ENCODE measurements at places on chromosomes 16 and 17.

DNA sequence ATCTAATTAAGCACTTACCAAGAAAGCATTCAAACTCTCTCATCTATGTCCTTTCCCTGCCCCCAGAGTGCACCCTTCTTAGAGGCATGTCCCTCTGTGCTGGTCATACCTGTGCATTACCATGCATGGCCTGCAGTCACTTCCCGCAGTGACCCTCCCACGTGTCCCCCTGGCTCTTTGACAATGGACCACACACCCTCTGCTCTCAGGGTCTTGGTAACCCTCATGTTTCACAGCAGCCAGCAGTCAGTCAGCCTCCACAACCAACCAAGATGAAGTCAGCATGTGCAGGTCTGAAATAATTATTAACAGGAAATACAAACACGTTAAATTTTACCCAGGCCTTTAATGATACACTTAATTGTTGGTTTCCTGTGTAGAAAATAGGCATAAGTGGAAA lies 10.1 kb downstream of the KRT33A start:
- peak; percentile 85 for DNase-seq

- DNase-seq: no peak
Measured at GRCh38 chr16:11674001-11674817, 6.0 kb downstream of the SNN start.

DNA sequence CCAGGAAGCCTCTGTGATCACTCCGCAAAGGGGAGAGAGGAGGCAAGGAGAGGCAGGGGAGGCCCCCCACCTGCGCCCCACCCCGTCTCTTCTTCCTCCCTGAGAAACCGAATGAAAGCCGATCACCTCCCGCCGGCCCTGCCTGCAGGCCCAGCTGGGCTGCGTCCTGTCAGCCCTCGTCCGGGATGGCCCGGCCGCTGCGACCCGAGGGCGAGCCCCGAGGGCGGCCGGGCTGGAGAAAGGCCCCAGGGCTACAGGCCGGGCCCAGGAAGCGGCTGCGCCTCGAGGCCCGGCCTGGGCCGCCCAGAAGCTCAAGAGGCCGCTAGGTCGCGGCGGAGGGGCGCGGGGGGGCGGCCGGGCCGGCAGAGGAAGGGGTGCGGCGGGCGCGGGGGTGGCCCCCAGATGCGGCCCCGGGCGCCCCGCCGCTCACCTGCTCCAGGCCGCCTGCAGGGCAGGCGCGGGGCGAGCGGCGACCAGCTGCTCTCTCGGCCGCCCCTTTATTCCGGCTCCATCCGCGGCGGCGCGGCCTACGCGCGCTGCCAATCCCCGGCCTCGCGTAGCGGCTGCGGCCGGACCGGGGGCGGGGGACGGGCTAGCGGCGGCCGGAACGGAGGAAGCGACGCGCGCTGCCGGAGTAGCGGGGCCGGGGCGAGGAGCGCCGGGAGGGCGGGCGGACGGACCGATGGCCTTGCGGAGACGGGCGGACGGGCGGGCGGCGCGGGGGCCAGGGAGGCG lies at the start of gene ZNF319:
ZNF319 (minus strand) TSS at position 702 of the 735 bp plus-strand sequence. CDS start 2,407 bp downstream, outside the sequence.
- peak; percentile 14 for DNase-seq

- no peak for DNase-seq
Measured at GRCh38 chr17:2108170-2108569, 53.3 kb downstream of the HIC1 start.

GRCh38 chr17:28938552-28938951 lies 12.8 kb downstream of the PHF12 start:
- DNase-seq: no peak

GRCh38 chr16:85332175-85332574 lies 219.9 kb upstream of the CIBAR2 start:
- DNase-seq: no peak

- no peak for DNase-seq
Measured at GRCh38 chr16:2085669-2086068, 37.9 kb downstream of the TSC2 start.

- DNase-seq: no peak
Measured at GRCh38 chr17:73514146-73514863, 129.9 kb downstream of the SDK2 start.

DNA sequence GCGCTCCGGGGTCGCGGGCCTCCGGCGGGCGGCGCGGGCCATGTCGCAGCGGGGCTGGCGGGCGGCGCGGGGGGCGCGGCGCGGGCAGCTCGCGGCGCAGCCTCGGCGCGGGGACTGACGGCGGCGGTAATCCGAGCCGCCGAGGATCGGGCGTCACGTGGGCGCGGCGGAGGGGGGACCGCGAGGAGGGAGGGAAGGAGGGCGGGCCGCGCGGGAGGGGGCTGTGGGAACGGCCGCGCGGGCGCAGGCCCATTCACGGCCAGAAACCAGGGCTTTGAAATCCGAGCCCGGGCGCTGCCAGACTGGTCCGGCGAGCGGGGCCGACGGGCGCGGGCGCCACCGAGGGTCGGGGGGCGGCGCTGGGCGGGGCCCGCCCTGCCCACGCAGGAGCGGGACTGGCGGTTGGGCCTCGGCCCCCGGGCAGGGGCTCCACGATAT lies at the start of gene MTSS2:
MTSS2 (minus strand) TSS at position 116 of the 438 bp plus-strand sequence. CDS start 262 bp downstream, outside the sequence.
- DNase-seq: peak; percentile 66

DNA sequence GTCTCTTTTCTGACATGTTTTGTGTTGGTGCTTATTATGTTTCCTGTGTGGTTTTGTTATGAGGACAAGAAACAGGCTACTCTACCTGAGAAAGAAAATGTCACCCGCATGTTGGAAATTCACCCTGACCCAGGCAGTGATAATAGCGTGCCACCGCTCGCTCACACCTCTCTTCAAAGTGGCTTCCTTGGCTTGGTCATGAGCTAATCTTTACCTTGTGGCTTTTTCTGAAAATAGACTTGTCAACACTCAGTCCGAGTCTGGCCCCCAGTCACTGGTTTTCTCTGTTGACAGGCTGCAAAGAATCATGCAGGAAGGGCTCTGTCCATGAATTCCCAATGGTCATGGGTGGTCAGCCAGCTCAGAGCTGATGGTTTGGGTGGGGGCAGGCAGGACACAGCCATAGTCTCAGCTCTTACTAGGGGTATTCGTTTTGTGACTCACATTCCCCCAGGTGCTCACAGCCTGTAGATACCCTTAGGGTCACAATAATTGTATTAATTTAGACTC lies 121.3 kb upstream of the CACNG5 start:
- DNase-seq: peak; percentile 84

DNA sequence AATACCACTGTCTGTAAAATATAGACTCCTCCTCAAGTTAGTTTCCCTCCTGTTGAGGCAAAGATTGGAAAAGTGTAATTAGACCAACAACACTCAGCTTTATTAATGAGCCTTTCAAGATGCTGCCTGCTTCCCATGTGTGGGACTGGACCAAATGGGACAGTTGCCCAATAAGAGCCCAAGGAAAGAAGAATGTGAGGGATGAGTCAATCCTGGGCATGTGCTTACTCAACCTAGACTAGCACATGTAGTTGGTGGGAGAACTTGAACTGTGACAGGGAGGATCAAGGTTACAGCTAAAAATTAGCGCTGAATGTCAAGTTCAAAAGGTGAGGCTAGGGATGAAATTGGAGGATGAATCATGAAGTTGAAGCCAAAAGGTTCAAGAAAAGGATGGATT lies 435.5 kb downstream of the CA10 start:
- DNase-seq: peak; percentile 33

GRCh38 chr16:19147627-19148026 lies 20.4 kb upstream of the SYT17 start:
- DNase-seq: no peak

DNA sequence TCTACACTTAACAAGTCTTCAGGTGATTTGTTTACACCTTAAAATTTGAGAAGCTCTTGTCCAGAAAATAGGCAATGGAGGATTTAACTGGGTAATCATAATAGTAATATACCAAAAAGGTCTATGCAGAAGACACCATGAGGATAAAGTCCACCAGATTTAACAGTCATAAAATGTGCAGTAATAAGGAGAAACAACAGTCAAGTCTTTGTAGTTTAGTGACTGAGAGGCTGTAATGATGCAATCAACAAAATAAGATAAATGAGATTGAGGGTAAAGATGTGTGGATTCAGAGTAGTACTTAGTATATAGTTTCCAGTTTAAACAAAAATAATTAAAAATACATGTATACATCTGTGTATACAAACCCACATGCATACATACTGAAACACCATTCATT lies 91.2 kb downstream of the STXBP4 start:
- DNase-seq: no peak

GRCh38 chr17:2721603-2722002 lies 10.0 kb upstream of the CLUH start:
- DNase-seq: no peak

DNA sequence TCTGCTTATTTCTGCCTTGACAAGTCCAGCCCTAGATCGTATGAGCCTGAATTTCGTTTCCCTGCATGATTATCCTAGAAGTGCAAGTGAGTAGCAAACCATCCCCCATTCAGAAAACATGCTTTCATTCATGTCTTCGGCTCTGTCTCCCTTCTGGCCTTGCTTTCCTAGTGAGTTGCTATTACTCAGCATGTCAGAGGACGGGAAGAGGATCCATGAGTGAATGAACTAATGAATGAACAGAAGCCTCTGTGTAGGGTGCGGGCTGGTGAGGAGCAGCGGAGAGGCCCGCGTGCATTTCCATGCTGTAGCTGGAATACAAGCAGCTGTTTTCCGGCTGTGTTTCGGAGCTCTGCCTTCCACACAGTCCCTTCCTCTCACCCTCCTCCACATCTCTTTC lies 155.7 kb upstream of the NOL11 start:
- DNase-seq: no peak

DNA sequence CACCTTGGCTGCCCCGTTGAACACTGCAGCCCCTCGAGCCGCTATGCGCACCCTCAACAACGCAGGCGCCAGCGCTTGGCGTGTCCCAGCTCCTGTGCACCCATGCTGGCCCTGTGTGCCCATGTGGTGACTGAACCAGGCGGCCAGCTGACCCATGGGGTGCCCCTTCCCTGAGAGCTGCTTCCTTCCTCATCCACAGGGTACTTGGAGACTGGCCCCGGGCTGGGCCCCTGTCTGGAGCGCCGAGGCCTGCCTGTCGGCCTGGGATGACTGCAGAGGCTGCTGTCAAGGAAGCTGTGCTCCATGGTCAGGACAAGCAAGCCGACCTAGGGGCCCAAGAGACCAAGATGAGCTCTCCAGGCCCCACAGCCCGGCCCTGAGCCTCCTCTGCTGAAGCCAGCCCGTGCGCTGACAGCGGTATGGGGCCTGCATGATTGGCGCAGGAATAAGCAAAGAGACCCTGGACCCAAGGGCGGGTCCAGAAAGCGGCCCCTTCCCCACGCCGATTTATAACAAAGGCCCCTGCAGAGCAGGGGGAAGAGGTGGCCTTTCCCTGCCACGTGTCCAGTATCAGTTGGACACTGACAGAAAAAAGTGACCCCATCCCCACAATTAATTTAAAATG lies 21.6 kb upstream of the BAHCC1 start:
- DNase-seq: no peak

- no peak for DNase-seq
Measured at GRCh38 chr17:77569846-77570564, 388.5 kb upstream of the TNRC6C start.

- no peak for DNase-seq
Measured at GRCh38 chr17:4599505-4600281, 15.4 kb downstream of the SMTNL2 start.

DNA sequence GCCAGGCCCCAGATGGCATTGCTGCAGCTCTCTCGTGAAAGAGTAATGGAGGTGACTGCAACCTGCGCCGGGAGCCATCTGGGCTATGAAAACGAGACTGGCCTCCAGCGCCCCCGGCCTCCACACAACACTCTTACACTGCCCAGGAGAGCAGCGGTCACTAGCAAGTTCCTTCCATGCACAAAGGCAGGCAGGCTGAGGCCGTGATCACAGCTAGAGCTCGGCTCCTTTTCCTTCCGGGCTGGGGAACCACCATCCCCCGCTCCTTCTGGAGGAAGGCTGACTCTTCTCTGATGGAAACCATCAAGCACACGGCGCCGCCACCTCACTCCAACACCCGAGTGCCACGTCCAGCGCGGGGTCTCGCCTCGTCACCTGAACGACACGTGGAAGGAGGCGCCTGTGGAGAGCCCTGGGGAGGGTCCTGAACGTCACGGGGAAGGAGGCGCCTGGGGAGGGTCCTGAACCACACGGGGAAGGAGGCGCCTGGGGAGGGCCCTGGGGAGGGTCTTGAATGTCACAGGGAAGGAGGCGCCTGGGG lies 61.9 kb downstream of the KLHDC4 start:
- DNase-seq: no peak

DNA sequence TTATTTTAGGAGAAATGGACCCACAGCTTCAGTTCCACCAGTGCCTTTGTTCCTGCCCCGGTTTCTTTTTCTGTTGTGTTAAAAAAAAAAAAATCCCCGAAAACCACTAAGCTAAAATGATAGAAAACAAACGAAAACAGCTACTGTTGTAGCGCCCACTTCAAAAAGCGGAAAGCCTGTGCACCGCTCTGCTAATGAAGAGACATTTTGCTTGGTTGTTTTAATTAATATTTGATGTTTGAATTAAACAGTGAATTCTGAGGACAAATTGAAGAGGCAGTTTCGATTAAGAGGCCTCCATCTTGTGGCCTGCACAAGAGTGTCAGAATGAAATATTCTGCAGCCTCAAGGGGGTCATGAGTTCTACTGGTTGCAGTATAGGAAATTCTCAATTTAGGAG lies 186.7 kb downstream of the RPTOR start:
- no peak for DNase-seq

DNA sequence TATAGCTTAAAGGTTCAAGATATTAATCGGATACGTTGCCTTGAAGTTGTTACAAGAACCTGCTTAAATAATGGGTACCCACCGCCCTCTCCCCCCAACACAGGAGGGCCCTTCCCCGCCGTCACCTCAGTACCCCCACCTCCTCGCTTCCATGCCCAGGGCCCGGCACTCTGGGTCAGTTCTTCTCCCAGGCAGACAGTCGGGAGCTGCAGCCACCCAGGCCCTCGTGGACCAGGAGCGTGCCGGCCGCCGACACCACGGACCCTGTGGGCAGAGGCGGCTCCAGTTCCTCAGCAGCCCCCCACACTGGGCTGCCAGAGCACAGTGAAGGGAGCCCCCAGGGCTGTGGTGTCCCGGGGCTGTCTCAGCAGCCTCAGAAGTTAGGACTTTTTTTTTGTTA lies 80.9 kb upstream of the ZNF750 start:
- DNase-seq: no peak

DNA sequence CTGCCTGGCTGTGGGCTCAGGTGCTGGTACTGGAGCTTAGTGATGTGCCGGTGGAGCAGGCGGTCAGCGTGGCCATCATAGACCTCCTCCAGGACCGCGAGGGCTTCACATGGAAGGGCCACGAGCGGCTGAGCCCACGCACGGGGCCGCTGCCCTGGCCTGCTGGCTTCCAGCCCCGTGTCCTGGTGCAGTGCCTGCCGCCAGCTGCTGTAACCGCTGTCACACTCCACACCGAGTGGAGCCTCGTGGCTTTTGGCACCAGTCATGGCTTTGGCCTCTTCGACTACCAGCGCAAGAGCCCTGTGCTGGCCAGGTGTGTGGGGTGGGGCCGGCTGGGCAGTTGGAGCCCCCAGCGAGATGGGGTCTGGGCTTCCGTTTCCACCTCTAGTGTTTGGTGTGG lies 12.0 kb downstream of the LLGL1 start:
- no peak for DNase-seq

GRCh38 chr17:11330006-11330405 lies 89.0 kb downstream of the SHISA6 start:
- DNase-seq: no peak

- DNase-seq: no peak
Measured at GRCh38 chr16:58960484-58960883, 226.4 kb upstream of the GOT2 start.

Measured in kidney tubule cell (primary cell).